Stimulated activated CD8-positive, alpha-beta memory T cell treated with anti-CD3 and anti-CD28 coated beads, Interleukin-4, amount 100 ng/mL, for 1 hour (primary cell): ENCODE measurements at places on chromosomes 2 and 18.

DNA sequence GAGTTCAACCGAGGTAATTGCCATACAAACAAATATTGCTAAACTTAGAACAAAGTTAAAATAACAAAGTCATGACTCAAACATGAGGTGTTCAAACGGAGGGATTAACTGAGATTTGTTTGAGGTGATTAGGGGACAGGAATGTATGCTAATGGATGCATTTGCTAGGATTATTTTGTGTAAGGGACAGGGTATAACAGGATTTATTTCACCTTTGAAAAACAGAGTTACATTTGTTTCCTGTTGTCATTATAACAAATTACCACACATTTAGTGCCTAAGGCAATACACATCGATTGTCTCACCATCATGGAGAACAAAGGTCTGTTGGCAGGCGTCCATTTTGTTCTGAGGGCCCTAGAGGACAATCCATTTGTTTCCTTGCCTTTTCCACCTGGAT lies 304.3 kb upstream of the CNTNAP5 start:
- no peak for DNase-seq

GRCh38 chr2:199465988-199466691 lies 8.4 kb upstream of the SATB2 start:
- no peak for DNase-seq

DNA sequence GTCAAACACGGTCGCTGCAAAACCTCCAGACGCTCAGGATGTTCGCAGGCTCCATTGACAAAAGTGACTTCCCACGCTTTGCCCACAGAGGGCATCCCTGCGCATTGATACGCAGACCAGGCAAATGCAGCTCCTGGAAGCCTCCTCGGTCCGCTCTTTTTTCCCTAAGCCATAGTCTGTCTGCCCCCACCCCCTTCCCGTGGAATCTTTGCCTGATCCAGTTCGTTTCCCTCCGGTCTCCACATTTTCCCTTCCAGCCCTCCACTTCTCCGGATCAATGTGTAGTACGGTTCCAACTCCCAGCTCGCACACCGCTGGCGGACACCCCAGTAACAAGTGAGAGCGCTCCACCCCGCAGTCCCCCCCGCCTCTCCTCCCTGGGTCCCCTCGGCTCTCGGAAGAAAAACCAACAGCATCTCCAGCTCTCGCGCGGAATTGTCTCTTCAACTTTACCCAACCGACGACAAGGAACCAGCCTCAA lies at the start of gene DCC:
Gene DCC (plus strand): TSS at position 307 of the 481 bp plus-strand sequence. CDS start 591 bp downstream, outside the sequence.
- no peak for DNase-seq

GRCh38 chr2:65495251-65495877 lies 63.0 kb upstream of the SPRED2 start:
- no peak for DNase-seq

GRCh38 chr18:12423393-12423792 lies 15.7 kb downstream of the PRELID3A start:
- no peak for DNase-seq

GRCh38 chr2:60628615-60629304 lies 75.3 kb upstream of the BCL11A start:
- DNase-seq = no peak
